ENCODE measurements at places on chromosomes 1 and 21.

DNA sequence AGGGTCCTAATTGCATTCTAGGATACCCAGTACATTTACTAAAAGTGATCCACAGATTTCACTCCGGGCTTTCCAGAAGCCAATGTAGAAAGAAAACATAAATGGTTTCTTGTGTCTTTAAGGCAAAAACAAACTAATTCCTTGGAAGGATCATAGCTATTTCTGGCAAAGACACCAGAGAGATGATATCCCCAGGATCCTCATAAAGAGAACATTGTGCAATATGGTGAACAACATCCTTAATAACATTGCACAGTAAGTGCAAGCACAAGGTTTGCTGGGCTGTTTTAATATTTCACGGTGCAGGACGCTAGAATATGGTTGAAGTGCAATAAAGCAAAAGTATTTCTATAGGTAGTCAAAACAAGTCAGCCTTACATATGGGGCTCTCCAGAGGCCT lies 83.0 kb downstream of the NTPCR start:
- no peak for DNase-seq

GRCh38 chr21:46210378-46211136 lies 18.0 kb downstream of the LSS start:
- no peak for DNase-seq

GRCh38 chr1:160748181-160748877 lies 9.3 kb downstream of the SLAMF7 start:
- no peak for DNase-seq

DNA sequence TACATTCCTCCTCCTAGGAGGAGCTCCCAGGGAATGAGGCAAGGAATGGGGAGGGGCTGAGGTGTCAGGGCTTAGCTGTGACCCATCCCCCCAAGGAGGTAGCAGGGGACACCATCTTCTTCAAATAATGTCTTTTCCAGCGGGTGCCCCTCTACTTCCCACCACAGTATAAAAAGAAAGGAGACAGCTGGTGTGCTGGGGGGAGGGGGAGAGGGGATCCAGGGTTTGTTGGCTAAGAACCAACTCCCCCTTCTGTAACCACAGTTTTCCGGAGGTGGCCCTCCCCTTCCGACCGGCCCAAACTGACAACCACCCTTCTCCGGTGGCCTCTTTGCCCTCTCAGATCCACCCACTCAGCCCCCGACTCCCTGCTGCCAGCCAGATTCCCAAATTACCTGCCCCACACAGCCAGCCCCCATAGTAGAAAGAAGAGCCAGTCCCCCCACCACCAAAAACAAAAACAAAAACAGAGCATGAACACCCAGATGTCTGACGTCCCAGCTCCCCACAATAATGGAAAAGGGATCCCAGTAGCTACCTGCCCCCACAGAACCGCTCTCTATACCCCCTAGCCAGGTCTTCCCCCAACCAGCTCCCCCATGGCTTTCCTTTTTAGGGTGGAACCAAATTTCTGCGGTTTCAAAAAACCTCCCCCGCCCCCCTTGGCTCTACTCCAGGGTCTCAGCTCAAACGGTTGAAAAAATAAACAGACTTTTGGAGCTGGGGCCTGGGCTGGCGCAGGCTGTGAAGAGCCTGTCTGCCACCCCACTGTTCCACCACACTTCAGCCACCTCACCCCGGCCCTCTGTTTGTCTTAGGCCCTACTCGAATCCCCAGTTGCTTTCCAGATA lies 2.1 kb downstream of the ARHGEF2 start:
- DNase-seq: no peak

- no peak for DNase-seq
Observed at GRCh38 chr1:156618853-156619581, at the start of gene HAPLN2. TSS of gene HAPLN2 (plus strand) at chr1:156619415. CDS start at chr1:156623491, 4,076 bp downstream.

Measured in epithelial cell of proximal tubule (primary cell).